ENCODE measurements at places on chromosomes 12 and 14. TPM values are rescaled to one million over a fixed set of nuclear protein-coding genes. Genes with fewer than 3 reads are reported as not detected.

CCDC197 gene
- not detected for total RNA-seq

CCDC175 gene
- total RNA-seq, result not detected

SRRM4 gene
- total RNA-seq, result not detected

TRIM9 gene
- 1.5 TPM for total RNA-seq

KRT75 gene
- not detected for total RNA-seq

TBC1D30 gene
- 9.0 TPM for total RNA-seq

CPNE6 gene
- not detected for total RNA-seq

AICDA gene
- total RNA-seq, result not detected

CDCA3 gene
- total RNA-seq, result 104 TPM

TBX5 gene
- not detected for total RNA-seq

ADSS1 gene
- 5.8 TPM for total RNA-seq

DNA sequence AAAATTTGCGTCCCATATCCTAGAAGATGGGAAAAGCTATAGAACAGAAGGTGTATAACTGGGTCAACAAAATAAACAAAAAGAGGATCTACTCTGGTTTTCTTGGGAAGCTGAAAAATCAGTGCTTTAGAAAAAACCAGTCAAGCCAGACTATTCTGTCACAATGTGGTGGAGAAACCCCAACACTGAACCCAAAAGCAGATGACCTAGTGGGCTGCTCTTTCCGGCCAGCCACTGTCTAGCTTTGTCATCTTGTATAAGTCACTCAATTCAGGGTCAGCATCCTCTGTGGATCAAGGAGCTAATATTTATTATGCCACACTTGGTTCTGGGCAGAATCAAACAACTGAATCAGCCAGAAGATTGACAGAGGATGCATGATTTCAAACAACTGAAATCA is 26.6 kb upstream of the TMCC3 start:
- no peak for DNase-seq

DNA sequence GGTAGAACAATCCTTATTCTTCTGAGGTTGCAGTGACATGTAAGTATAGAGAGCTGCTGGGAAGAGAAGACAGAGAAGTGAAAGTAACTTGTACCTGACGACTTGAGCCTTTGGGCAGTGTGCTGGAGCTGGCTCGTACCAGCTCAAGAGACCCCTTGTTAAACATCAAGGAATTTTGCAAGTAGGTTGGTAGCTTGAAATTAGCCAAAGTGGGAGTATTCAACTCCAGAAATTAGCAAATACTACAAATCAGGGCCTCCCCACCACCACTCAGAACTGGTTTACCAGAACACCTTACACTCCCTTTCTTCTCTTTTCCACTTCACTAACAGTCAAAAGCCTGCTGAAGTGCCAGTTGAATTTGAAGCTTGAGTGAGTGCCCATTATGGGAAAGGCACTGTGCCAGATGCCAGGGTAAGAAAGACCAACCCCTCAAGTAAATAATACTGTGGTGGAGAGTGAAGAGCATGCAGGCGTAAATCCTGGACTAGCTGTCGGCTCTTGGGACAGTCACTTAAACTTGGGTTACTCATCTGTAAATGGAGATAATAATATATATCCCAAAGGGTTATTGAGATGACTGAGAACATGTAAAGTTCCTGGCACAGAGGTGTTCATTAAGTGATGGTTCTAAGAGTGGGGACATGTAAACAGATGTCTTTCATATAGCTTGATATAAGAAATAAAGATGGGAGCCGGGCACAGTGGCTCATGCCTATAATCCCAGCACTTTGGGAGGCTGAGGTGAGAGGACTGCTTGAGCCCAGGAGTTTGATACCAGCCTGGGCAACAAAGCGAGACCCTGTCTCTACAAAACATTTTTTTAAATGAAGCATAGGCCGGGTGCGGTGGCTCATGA is 27.0 kb upstream of the EID3 start:
- no peak for DNase-seq

DNA sequence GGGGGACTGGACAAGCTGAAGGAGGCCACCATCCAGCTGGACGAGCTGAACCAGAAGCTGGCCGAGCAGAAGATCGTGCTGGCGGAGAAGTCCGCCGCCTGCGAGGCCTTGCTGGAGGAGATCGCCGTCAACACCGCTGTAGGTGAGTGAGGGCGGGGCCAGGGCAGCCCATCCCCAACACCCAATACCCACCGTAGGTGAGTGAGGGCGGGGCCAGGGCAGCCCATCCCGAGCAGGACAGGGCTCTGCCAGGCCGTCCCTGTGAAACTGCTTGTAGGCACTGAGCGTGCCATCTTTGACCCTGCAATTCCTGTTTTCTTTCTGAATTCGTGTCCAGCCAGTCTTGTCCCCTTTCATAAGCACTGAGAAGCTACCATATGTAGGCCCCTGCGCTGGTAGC is 74.0 kb downstream of the CCDC92 start:
- no peak for DNase-seq

DNA sequence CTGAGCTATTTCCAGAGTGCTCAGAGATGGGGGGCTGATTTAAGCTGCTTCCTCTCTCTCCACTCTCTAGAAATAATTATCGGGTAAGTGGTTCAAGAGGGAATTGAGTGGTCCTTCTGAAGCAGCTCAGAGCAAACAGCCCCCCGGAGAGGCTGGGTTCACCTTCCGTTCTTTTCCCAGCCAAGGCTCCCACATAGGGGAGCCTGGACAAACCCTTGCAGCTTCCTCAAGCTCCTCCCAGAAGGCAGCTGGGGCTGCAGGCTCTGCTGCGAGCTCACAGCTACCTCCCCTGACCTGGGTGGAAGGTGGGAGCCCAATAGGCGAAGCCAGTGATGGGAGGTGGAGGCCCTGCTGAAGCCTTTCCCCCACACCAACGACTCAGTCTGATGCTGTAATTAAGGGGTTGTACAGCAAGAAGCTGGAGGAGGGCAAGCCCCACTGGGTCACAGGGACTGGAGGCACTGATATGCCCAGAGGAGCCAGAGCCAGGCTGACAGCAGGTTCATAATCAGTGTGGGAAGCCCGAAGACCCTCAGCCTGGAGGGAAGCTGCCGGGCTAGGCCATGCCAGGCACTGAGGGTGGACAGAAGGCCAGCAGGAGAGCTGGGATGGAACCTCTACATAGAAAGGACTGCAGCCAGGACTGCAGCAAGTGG is 52.4 kb downstream of the ARL6IP4 start:
- no peak for DNase-seq

DNA sequence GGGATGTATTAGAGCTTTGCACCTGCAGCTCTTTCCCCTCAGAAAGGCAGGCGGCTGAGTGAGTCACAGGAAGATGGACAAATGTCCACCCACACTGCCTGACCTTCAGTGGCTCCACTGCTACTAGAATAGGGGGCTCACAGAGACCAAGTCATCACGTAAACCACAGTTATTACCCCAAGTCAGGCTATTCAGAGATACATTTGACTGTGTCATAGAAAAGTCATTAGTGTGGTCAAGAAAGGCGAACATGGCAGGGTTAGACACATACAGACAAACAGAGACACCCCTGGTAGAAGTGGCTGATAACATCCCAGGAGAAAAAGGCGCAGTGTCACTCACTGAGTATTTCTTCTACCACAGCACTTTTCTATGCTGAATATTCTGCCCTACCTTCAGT is 36.0 kb downstream of the GCH1 start:
- no peak for DNase-seq

GRCh38 chr14:37894463-37894862 is 299.0 kb downstream of the TTC6 start:
- DNase-seq, result no peak

- DNase-seq, result no peak
These were observed 28.5 kb upstream of the ANO2 start for GRCh38 chr12:5973461-5974115.

- no peak for DNase-seq
These were observed 42.9 kb downstream of the DUSP6 start for GRCh38 chr12:89309440-89309802.

All from PC-9 (cell line).